ENCODE measurements at places on chromosomes 6 and 20.

- DNase-seq: peak; percentile 35
Observed at GRCh38 chr20:4243071-4243470, 227.7 kb upstream of the RNF24 start.

GRCh38 chr20:49631061-49631716, 63.3 kb upstream of the PTGIS start:
- DNase-seq: no peak

DNA sequence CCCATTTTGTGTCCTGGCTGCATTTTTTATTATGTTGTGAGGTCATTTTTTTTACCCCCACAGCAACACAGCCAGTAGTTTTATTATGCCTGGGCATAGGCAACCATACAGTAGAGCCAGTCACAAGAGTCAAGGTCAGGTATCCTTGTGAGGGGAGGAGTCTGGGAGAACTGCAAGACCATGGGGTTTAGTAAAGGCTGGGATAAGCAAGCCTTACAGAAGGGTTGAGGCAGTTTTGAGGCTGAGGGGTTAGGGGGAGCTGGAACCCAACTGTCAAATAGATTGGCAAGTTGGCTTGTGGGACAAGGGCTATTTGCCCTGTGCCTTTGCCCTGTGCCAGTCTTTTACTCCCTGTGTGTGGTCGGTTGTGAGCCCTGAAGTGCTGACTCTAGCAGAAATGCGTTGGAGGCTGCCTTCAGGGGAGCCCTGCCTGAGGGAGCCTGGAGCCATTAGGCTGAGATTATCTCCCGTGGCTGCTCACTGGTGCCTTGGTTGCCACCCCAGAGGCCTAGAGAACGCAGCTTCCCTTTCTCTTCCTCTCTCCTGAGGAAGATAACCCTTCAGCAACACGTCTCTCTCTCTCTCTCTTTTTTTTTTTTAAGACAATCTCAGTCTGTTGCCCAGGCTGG, 31.1 kb downstream of the RALY start:
- DNase-seq: no peak

DNA sequence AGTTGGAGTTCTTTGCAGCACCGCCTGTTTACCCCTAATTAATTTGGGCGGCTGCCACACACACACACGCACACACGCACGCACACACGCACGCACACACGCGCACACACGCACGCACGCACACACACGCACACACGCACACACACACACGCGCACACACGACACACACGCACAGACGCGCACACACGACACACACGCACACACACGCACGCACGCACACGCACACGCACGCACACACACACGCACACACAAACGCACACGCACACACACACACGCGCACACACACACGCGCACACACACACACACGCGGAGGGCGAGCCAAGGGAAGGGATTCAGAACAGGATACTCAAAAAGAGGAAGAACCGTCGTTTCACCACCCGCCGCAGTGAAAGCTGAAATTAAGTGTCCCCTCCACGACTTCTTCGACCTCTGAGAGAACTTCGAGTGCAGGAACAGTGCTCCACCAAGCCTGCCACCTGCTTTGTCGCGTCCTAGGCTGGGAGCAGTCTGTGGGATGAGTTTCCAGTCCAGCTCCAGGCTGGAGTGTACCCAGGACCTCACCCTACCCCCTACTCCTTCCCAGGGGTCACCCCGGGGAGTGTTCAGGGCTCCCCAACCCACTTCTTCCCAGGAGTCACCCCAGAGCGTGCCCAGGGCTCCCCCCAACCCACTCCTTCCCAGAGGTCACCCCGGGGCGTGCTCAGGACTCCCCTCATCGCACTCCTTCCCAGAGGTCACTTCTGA, 1.1 kb downstream of the RNASET2 start:
- DNase-seq: no peak

DNA sequence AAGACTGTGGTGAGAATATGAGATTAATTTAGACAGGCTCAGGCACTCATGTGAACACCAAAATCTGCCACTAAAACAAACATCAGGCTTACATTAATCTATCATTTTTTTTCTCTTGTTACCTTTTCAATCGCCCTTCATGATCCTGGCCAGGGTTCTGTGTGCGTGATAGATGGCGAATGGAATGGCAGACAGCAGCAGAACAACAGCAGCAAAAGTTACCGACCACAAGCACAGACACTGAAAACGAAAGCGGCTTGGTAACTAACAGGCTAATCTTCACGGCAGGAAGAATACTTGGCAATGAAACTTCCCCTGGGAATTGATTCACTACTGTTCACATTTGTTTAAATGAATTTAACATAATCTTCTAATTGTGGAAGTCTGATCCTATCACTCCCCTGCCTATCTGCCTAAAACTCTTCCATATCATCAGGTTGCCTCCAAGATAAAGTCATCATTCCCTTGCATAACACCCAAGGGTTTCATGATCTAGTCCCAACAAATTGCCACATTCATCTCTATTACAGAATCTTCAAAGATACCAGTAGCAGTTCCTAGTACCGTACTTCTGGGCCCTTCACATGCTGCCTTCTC, 28.7 kb downstream of the PTPRK start:
- DNase-seq: no peak

DNA sequence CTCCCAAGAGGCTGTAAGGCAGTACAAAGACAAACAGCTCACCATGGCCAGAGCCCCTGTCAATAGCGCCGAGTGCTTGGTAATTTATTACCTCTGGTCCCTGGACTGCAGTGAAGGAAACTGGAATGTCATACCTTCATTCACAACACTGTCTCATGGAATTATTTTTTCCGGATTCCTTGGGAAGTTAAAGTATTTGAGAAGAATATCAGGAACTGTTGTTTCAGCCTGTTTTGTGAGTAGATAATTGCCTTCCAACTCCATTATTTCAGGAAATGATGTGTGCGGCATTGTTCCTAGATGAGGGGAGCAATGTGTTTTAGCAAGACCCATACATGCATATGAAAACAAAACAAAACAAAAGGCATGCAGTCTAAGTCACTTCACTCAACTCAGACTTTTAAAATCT, 64.0 kb downstream of the BLOC1S5 start:
- no peak for DNase-seq

GRCh38 chr6:115882174-115882573, 178.5 kb downstream of the FRK start:
- DNase-seq: no peak

DNA sequence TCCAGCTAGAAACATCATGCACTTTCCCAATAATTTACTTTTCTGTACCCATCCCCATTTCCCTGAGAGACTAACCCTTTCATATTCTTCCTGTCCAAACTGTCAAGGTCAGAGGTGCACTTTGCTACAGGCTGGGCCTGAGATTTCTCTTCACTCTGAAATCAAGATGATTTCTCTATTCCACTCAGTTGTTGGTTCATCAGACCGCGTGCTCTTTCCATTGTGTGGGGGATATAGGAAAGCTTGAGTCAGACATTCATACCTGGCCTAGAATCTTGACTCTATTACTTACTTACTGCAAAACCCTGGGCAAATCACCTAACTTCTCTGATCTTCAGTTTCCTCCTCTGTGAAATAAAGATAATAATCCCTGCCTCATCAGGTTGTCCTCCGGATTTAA, 4.7 kb upstream of the ZDHHC14 start:
- no peak for DNase-seq

- DNase-seq: peak; percentile 80
Observed at GRCh38 chr20:50628332-50628731, 63.0 kb downstream of the RIPOR3 start.

DNA sequence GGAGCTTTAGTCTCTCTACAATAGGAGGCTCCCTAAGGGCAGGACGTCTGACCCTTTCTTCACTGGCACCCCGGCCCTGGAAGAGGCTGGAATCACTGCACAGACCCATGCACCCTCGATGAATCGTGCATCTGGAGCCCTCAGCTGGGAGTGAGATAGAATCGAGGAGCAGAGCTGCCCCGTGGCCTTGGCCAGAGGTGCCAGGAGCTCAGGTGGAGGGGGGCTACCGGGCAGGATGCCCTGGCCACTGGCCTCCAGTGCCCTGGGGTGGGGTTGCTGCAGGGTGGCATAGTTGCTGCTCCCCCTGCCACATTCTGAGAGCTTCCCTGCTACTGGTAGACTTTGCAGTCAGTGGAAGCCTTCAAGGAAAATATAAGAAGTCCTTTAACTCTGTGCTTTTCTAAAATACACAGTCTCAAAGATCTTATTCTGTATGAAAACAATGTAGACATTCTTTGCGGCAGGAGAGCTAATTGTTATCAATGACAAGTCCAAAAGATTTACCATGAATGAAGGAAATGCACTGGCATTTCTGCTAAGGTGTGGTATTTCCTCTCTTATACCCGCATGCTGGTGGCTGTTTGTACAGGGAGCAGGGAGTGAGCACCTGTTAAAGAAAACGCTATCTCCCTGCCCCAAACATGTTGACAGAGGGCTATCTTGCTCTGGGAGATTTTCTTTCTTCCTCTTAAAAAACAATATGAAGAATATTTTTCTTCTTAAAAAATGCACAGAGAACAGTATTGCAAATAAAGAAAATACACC, 122.8 kb downstream of the C6orf118 start:
- no peak for DNase-seq

- no peak for DNase-seq
Observed at GRCh38 chr6:147849401-147850330, 341.2 kb downstream of the SAMD5 start.

DNA sequence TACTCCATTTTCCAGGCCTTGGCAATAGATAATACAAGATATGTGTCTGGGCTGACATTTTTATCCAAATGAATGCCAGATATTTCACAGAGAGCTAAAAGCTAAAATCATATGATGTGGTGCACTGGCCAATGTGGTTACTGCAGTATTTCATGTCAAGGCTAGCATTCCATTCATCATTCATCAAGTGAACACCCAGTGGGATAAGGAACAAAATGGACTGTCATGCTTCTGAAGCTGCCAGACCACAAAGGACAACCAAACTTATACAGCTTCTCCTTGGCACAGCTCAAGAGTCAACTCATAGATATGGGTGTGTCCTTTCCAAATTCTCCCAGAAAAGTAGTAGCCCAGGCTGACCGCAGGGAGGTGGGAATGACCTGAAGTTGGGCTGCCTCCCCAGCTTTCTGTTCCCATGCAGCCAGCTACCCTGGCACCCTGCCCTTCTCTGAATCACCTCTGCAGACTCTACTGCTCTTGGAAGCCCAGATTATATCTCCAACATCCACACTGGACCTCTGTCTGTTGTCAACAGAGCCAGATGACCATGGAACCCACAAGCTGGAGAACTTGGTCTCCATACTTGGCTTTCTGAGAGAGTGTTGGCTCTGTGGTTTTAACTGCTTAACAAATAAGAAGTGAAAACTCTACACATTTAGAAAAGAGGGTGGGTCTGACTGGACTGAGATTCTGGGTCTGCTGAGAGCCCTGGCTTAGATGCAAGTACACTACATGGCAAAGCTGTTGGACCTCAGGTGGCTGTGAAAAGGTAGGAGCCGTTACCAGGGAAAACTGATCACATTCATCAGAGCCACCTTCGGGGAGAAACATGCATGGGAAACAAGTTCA, 122.8 kb downstream of the ALDH8A1 start:
- no peak for DNase-seq

- no peak for DNase-seq
Observed at GRCh38 chr6:116277124-116277523, 2.6 kb downstream of the TSPYL1 start.

GRCh38 chr6:88558981-88559380, 392.8 kb upstream of the CNR1 start:
- DNase-seq: no peak

DNA sequence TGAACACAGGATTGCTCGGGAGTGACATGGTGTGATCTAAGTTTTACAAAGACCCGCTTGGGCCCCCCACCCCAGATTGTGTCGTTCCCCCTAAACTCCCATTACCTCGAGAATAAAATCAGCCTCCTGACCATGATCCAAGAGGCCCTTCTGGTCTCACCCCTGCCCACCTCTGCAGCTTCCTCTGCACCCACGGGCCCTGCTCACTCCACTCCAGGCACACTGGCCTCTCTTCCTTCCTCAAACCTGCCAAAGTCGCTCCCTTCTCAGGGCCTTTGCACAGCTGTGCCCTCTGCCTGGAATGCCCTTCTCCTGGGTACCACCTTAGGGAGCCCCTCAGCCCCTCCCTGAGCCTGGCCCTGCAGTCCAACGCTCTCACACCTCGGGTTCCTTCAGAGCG, 17.9 kb downstream of the TGM2 start:
- DNase-seq: no peak

DNA sequence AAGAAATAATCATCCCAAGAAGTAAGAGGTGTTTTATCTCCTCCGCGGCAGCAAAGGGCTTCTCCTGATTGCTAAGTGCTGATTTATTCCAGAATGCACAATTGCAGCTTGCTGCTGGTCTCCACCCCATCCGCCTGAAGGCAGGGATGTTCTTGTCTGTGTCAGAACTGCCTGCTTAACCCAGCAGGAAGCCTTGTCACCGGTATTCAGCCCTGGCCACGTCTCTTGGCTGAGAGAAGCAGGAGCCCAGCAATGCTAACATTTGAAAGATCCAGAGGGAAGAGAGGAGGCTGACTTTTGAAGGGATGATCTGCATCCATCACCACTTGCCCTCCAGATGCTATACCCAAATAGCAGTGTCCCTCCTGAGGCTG, 4.2 kb downstream of the SCML4 start:
- no peak for DNase-seq

DNA sequence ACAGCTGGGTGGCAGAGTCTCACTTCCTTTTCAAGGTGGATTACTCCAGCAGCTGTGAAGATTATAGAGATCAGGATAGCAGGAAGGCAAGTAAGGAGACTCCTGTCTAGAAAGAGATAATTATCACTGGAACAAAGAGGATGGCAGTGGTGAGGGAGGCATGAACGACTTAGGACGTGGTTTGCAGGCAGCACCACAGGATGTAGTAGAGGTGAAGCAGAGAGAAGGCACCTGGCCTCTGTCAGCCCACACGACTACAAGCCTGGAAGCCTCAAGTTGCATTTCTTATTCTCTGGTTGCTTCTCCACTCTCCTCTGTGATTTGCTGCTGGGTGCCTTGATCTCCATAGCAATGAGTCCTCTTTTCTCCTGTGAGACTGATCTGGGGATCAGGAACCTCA, 62.7 kb downstream of the TSHZ2 start:
- DNase-seq: no peak

DNA sequence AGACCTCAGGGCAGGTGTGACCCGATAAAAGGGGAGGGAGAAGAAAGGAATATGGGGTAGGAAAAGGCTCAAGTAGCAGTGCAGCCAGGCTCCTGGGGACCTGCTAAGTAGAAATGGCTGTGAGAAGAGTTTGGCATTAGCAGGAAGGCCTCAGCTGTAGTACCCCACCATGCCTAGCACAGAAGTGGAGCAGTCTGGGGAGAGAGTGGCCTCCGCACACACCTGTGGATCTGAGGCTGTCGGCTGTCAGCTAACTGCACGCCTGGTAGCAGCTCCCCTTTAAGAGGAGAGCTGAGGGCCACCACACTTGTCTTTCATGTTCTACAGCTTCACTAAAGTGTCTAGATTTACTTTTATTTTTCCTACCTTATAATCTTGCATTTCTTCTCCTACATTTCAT, 24.6 kb downstream of the PDE7B start:
- DNase-seq: no peak

- no peak for DNase-seq
Observed at GRCh38 chr6:159915397-159915796, 24.6 kb downstream of the MAS1 start.

DNA sequence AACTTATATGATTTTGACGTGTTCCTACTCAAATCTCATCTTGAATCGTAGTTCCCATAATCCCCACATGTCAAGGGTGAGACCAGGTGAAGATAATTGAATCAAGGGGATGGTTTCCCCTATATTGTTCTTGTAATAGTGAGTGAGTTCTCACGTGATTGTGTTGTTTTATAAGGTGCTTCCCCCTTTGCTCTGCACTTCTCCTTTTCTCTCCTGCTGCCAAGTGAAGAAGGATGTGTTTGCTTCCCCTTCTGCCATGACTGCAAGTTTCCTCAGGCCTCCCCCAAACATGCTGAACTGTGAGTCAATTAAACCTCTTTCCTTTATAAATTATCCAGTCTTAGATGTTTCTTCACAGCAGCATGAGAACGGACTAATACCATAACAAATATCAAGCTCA, 83.2 kb downstream of the MANEA start:
- no peak for DNase-seq
